ENCODE measurements at places on chromosomes 16 and 17.

GRCh38 chr17:75503337-75503950 lies 11.9 kb downstream of the CASKIN2 start:
- DNase-seq, result no peak

DNA sequence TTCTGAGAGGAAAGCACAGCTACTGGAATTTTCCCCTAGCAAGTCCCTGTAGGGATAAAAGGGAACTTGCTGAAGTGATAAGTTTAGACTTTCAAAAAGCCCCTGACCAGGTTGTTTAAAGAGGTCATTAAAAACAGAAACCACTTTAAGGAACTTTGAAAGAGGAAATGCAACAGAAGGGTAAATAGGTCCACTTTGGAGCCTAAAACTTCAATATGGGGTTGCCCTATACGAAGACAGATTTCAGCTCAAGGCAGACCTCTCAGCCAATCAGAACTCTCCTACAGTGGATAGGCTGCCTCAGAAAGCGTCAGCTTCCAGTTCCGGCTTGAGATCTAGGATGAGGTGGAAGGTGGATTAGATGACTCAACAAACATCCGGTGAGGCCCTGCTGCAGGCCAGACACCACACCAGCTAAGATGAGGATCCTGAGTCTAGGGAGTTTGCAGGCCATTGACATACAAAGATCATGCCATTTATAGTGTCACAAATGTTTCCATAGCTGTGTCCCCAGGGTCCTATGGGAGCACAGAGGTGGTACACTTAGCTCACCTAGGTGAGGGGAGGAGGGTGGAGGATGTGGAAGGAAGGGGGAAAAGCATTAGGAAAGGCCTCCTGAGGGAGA lies 7.9 kb upstream of the MFSD6L start:
- no peak for DNase-seq

GRCh38 chr17:63700528-63701455 lies 867 bp upstream of the LIMD2 start:
- DNase-seq, result peak; percentile 48

DNA sequence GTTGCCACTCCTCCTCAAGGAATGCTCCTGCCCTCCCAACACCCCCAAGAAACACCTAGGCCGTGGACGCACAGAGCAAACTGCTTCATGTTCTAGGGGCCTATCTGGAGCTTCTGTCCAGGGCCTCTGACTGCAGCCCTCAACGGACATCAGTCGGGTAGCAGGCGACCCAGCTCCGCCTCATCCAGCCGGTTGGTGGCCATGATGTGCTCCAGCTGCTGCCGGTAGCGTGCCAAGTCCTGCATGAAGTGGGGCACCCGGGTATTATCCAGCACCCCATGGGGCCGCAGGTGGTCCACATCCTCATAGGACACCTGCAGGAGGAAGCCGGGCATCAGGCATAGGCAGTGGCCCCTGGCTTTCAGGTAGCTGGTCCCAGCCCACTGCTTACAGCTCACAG lies 6.3 kb downstream of the NOL3 start:
- no peak for DNase-seq

- no peak for DNase-seq
These were observed 5.8 kb downstream of the TBX4 start for GRCh38 chr17:61458000-61458399.

DNA sequence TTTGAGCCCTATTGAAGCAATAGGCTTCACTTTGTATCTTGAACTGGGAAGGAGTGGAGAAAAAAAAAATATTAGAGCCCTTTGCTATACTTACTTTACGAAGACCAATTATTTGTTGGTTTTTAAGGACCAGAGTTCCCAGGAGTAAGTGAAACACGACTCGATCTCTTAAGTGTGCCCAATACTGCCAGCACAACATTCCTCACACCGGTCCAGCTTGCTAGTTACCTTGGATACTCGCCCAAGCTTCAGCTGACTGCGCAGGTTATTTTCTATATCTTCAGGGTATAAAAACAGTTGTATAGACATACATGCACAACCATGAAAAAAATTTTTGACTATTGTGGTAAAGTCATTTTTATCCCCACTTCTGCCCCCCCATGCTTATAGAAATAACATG lies 72.1 kb downstream of the RPTOR start:
- DNase-seq, result no peak

DNA sequence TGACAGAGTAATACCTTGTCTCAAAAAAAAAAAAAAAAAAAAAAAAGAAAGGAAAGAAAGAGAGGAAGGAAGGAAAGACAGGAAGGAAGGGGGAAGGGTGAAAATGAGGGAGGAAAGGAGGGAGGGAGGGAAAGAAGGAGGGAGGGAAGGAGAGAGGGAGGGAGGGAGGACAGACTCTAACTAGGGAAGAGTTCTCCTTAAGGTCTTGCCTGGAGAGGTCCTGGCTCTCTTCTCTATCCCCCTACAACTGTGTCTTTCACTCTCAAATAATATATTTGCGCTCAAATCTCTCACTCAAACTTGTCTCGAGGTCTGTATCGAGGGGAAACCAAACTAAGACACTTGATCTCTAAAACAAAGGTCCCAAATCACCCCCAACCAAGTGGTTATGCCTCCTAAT lies 35.6 kb downstream of the WDR59 start:
- no peak for DNase-seq

All from activated T-helper 1 cell treated with Interleukin-2 at 50 U/mL for 16 hours (primary cell).